ENCODE measurements at places on chromosomes 11 and 22. TPM values are rescaled to one million over a fixed set of nuclear protein-coding genes. Genes with fewer than 3 reads are reported as not detected.

RRP8 gene
- 16.8 TPM for polyA plus RNA-seq

NXPE2 gene
- polyA plus RNA-seq = 0.47 TPM

CABP7 gene
- polyA plus RNA-seq = 34.9 TPM

YAP1 gene
- polyA plus RNA-seq = 49.4 TPM

SLC5A1 gene
- 0.18 TPM for polyA plus RNA-seq

NFRKB gene
- polyA plus RNA-seq = 21.5 TPM

FGF3 gene
- polyA plus RNA-seq = not detected

NUDT8 gene
- polyA plus RNA-seq = 6.6 TPM

DNA sequence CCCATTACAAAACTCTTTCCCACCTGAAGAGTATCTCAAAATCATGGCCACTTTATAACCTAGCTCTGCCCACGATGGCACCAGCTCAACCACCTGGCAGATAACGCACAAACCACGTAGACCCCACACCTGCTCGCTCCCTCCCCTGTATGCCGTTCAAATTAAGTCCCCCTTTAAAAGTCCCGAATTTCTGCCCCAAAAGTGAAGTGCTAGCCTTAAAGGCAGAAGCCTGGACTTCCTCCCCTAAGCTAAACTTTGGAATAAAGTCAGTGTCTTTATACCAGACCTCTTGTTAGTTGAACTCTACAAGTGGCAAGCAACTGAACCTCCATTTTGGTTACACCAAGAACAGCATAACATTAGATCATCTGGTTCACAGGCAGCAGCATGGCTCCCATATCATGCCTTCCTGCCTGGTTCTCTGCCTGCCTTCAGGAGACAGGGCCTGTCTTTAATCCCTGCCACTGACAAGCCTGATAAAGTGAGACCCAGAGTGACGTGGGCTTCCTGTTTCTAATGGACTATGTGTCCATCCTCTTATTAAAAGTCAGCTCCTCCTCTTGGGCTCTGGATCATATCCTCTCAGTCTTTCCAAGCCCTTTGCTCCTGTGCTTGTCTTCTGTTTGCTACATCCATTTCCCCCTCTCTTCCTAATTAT, 32.6 kb upstream of the NNMT start:
- DNase-seq = no peak

- DNase-seq = no peak
These were observed 11.4 kb downstream of the CRKL start for GRCh38 chr22:20928573-20928967.

GRCh38 chr22:37502342-37503182, 16.4 kb upstream of the MFNG start:
- no peak for DNase-seq

DNA sequence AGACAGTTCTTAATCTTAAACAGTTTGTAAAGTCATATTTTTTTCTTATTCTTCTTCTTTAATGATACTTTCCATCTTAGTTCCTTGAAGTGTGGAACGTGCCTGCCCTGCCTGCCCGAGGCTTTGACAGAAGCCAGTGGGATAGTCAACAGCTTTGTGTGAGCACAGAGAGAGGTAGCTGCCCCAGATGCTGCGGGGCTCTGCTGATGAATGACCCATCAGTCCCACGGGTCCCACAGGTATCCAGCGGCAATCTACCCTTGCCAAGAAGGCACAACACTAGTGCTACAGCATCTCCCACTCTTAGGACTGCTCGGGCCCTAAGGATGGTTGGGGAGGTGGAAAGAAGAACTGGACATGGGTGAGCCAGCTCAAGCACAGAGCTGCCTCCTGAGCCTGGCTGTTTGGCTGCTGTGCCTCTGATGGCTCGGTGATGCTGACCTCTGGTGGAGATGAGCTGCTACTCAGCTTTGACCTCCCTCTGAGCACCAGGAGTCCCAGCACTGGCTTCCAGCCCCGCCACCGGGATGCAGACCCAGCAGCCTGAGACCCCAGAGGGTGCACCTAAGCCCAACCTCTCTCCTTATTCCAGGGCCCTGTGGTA, 11.8 kb upstream of the APLNR start:
- peak; percentile 58 for DNase-seq

- no peak for DNase-seq
These were observed 34.9 kb downstream of the SYN3 start for GRCh38 chr22:33023153-33023827.

- DNase-seq = no peak
These were observed 37.8 kb upstream of the CCDC179 start for GRCh38 chr11:22898036-22898435.

GRCh38 chr22:37166675-37167066, 17.0 kb upstream of the IL2RB start:
- DNase-seq = no peak

GRCh38 chr22:24402460-24403192, 24.8 kb upstream of the ADORA2A start:
- peak; percentile 44 for DNase-seq

DNA sequence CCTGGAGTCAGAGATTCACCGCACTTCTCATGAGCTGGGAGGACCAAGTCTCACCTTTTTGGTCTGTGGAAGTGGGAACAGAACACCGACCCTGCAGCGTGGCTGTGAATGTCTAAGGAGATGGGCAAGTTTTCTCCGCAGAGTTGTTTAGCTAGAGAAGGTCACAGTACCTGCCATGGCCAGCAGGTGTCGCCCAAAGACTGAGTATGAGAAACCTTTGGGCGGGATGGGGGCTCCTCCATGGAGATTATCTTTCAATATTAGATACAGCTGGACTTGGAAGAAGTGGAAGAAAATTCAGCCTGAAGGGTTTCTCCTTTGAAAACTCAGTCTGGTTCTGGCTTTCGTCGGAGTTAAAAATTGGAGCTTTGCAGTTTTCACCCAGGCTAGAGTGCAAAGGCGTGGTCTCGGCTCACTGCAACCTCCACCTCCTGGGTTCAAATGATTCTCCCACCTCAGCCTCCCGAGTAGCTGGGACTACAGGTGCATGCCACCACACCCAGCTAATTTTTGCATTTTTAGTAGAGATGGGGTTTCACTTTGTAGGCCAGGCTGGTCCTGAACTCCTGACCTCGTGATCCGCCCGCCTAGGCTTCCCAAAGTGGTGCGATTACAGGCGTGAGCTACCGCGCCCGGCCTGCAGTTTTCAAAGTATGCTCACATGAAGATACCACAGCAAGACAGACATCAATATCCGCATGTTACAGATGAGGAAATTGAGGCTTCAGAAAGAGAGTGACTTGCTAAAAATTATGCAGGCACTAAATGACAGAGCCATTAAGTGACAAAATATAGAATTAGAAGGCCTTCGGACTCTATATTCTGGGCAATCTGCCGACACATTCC, 10.7 kb upstream of the DSCAML1 start:
- no peak for DNase-seq

All from spinal cord (tissue), 10 donors.